ENCODE measurements at places on chromosomes 5 and 9.

DNA sequence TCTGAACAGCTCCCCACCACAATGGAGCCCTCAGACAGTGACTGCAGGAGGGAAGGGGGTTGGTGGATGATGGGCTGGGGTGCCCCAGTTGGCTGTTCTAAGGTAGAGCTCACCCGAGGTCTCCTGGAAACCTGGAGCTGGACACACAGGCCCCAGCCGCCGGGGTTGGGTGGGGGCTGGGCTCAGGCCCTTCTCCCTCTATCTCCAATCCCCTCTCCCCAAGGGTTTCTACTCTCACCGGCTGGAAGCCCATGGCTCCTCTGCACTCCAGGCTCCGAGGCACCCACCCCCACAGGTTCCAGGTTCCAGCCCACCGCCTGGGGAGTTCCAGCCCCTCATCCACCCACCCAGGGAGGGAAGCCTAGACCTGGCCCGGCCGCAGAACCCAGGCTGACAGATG, 766 bp downstream of the NR5A1 start:
- no peak for DNase-seq

DNA sequence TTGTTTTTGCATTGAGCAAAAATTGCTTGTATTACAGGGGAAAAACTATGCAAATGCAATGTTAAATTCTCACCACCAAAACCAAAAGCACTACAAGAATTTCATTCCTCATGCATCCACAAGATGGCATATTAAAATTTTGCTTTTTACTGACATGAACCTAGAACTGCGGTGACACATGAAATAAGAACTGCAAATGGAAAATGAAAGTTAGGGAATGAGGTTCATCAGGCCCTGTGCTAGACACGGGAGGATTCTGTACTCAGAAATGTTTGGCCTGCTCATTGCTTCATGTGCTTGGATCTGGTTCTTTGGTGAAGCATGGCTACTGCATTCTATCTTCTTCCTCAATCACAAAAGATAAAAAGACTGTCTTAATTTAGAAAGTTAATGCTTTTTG, 9.1 kb upstream of the RFK start:
- peak; percentile 51 for DNase-seq

DNA sequence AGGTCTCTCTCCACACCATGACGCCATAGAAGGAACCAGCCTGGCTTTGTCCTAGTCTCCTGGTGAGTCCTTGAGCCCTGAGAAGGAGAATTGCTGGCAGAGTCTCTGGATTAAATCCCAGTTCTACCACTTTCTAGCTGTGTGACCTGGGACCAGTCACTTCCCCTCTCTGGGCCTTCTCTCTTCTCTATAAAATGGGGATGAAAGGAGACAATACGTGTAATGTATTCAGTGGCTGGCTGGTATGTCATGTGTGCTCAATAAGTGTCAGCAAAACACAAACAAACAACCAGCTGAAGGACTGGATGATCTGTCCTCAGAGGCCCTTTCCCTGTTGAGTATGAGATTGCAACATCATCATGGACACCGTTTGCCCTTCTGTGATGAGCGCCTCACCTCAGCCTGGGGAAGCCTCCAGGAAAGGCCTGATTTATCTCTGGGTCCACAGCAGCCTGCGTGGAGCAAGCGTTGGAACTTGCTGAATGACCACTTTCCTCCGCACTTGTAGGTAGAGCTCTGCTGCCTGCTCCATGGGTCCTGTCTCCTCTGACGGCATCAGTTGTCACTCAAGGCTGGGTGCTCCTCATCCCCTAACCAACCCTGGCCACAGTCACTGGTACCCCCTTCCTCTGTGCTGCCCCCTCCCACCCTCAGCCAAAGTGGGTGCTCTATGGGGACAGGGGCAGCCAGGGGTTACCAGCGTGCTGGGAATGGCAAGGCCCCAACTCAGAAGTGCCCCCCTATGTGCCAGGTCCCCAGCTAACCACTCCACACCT, 3.6 kb upstream of the NR5A1 start:
- no peak for DNase-seq

GRCh38 chr5:150589862-150590601, 50.4 kb upstream of the SYNPO start:
- no peak for DNase-seq

DNA sequence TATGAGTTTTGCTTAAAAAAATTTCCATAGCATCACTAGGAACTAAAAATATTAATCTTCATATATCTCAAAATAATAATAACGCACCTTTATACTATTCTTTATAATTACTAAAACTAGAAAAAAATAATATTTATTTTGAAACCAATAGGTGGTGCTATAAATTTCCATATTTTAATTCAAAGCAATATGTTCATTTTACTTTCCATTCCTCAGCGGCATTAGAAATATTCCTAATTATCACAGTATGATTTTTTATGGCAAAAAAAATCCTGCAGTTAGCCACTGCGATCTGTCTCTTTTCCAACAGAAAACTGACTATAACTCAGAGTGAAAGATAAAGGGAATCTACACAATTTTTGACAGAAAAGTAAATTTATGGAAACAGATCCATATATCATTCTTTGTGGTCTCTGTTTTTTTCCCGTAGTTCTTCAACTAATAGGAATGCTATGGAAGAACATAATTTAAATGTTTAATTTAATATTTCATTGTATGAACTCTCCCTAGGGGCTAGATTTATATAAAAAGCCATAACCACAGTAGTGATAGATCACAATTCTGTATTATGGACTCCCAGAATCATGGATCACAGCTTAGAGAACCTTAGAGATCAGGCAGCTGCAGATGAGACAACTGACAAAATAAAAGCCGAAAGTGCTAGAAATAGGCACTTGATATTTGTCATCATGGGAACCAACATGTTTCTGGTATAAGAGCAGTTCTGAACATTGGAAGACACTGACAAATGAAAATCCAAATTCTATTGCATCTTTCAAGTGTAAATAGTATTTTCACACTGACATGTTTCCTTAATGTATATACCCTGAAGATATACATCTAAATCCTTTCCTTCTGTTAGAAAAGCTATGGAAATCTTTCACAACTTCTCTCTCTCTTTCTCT, 167.7 kb upstream of the MPDZ start:
- peak; percentile 32 for DNase-seq

DNA sequence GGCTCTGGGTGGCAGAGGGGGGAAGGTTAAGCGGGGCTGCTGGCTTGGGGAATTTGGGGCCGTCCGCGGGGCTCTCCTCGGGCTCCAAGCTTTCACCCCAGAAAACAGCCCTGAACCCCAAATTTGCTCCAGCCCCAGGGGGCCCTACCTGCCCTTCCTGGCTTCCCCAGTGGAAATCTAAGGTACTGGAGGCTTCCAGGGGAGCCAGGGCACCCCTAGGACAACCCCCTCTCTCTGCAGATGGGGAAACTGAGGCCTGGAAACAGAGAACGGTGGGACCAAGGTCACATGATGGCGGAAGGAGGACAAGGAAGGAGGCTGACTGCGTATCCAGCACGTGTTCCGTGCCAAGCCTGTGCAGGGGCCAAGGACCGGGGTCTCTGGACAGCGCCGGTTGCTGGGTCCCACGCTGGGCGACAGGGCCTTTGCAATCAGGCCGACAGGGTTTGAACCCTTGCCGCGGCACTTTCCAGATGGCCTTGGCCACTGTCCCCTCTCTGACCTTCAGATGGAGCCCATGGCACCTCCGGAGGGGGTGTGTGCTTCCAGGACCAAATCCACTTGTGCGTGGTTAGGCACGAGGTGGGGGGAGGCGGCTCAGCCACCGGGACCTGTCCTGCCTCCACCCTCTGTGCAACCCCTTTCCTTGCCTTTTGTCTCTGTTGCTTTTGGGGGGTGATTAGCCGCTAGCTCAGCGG, 183.1 kb downstream of the C9orf50 start:
- DNase-seq = peak; percentile 16

- DNase-seq = no peak
Observed at GRCh38 chr5:40405230-40405629, 274.5 kb upstream of the PTGER4 start.

DNA sequence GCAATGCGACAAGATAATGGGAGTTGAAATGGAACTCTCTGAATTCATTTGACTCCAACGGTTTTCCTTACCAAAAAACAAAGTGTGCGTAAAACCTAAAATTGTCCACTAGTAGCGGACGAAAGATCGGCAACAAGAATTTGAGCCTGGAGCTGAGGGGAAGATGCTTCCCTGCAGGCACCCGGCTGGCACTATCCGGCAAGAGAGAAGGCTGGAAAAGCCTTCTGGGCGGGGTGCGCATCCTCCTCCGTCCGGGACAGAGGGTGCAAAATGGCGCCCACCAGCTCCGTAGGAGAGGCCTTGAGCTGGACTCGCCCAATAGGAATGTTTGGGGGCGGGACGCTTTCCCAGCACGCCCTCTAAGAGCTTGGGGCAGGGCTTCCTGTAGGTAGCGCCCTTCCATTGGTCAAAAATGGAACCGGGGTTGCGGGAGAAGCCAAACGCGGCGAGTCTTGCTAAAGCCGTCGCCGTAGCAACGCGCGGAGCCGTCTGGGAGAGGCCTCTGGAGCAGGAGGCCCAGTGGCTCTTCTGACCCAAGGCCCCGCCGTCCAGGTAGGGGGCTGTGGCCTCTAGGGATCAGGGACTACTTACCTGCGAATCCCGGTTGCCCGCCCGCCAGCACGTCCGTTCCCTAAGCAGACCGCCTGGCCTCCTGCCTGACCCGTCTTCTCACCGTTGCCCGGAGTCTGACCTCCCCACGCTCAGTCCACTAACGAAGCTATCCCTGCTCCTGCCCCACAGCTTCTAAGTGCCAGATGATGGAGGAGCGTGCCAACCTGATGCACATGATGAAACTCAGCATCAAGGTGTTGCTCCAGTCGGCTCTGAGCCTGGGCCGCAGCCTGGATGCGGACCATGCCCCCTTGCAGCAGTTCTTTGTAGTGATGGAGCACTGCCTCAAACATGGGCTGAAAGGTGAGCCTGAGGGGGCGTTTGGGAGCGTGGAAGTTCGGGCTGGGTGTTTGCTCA, 9.2 kb downstream of the RUFY1 start:
- DNase-seq = peak; percentile 90

DNA sequence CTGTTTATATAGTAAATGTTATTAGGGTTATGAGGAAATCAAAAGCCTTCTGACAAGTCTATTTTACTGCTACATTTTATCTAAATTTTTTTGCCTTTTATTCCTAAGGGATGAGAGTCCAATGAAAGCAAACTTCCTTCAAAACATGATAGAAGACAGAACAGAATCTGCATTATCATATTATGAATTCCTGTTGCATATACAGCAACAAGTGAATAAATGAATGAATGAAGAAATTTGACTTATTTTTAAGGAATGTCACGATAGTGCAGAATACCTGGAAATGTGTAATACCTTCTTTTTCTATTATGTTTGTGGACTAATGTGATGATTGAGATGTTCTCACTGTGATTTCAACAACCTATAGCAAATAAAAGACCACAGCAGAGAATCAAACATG, 13.5 kb upstream of the CAMLG start:
- no peak for DNase-seq

GRCh38 chr5:127602896-127603844, 45.7 kb upstream of the CTXN3 start:
- DNase-seq = no peak

DNA sequence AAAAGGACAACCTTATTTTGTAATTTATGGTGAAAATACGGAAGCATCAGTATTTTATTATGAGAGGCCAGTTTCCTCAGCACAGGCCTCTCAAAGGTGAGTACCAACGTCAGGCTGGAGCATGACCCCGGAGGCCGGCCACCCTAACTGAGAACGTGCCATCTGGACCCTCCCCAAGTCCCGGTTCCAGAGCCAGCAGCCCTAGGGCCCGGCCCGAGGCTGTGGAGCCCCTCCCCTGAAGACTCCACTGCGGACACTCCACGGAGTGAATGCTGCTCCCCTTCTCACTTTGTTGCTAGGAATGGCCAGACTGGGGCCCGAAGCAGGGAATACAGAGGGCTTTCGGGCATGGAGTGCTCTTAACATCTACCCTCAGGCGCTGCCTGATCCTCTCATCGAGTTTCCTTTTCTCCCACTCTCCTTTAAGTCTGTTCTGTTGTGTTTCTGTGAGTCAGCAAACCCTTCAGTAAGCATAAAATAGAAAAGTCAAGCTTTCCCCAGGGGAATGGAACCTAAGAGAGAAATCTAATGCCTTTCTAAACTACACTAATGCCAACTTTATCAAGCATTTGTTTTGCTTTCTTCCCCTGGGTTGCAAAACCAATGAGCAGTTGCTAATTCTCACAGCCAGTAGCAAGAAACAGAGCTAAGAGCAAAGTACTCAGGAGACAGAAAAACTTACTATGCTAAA, 4.5 kb downstream of the BRD9 start:
- no peak for DNase-seq

DNA sequence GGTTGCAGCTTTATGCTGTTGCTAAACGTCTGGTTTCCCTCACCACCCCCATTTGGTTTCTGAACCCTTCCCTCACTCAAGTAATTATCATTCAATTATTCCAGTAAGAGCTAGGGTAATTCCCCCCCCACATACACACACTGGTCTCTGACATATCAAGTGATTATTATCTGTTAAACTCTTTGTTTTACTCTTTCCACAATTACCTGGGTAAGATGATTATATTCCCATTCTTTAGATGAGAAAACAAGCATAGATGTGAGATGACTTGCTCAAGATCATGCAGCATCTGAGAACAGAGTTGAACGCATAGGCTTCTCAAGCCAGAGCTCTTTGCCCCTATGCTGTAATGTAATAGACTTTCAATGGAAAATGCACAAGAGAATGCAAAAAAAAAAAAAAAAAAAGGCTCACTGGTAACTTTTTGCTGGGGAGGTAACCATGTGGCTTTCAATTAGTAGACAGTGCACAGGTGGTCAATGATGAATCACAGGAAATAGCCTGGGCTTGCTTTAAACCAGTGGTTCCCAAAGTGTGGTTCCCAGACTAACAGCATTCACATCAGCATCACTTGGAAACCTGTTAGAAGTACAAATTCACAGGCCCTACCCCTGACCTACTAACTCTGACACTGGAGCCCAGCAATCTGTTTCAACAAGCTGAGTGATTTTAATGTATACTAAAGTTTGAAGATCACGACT, 87.6 kb downstream of the PIK3R1 start:
- no peak for DNase-seq

- no peak for DNase-seq
Observed at GRCh38 chr9:124399323-124399967, 15.8 kb downstream of the PSMB7 start.

- no peak for DNase-seq
Observed at GRCh38 chr9:137396227-137396626, 26.7 kb downstream of the EXD3 start.

DNA sequence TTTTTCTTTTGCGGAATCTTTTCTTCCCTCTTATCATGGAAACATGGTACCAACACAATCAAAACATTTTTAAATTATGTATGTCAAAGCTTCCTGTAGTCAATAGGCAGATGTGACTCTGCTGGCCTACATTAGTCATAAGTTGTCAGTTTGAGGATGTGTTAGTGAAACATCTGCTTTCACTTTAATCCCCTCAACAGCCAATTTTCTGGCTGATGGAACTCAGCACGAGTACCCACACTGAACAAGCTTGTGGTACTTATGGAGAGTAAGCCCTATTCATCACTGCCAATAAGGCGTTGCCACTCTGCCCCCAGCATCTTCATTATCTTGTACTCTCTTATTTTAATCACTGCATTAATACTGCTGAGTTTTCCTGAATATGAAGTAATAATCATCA, 1034.4 kb downstream of the CDH9 start:
- DNase-seq = no peak

GRCh38 chr9:105282870-105283621, 38.6 kb downstream of the SLC44A1 start:
- no peak for DNase-seq

Measured in NCI-H1092 treated with DMSO at 0.1 percent for 48 hours (cell line).